Sigmoid colon (tissue), 7 donors: ENCODE measurements at places on chromosomes 2 and 18.

GRCh38 chr18:7754725-7755181 lies 187.6 kb downstream of the PTPRM start:
- DNase-seq = no peak

- DNase-seq = no peak
Measured at GRCh38 chr2:190507135-190507534, 27.4 kb downstream of the NEMP2 start.

DNA sequence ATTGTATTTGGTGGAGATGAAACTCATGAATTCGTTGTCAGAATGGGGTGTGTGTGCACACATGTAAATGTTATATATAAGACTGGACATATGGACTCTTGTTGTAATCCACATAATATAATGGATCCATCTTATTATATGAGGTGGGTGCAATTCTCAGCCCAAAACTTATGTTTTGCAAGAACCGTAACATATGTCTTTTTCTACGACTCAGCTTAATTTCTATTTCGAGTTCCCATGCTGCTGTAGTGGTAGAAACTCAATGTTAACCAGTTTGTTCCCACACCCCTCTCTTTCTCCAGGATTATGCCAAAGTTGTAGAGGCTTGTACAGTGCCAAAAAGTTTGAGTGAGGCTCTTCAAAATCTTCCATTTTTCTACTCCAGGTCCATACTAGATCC lies 112.5 kb upstream of the SPOPL start:
- DNase-seq = no peak

GRCh38 chr18:28040211-28040610 lies 136.7 kb downstream of the CDH2 start:
- no peak for DNase-seq

GRCh38 chr2:63047321-63048279 lies 3.0 kb upstream of the OTX1 start:
- peak; percentile 64 for DNase-seq

- DNase-seq = no peak
Measured at GRCh38 chr2:42180300-42180699, 11.1 kb downstream of the EML4 start.

DNA sequence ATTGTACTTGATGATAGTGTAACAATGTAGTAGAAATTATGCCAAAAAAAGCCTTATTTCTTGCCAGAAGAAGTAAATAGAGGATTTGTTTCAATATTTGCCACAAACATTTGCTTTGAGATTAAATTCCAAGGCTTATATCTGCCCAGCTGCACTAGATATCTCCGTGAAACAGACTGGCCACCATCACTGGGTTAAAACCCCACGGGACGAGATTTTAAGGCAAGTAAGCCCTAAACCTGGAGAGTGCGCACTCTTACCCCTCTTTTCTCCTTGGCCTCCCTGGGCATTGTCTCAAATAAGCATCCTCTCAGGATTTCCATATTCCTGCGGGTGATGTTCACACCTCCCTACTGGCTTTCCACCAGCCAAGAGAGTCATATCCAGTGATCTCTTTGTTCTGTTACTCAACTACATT lies 334.4 kb downstream of the AGPS start:
- DNase-seq = no peak

- DNase-seq = no peak
Measured at GRCh38 chr2:191950132-191950874, 103.4 kb upstream of the CAVIN2 start.

DNA sequence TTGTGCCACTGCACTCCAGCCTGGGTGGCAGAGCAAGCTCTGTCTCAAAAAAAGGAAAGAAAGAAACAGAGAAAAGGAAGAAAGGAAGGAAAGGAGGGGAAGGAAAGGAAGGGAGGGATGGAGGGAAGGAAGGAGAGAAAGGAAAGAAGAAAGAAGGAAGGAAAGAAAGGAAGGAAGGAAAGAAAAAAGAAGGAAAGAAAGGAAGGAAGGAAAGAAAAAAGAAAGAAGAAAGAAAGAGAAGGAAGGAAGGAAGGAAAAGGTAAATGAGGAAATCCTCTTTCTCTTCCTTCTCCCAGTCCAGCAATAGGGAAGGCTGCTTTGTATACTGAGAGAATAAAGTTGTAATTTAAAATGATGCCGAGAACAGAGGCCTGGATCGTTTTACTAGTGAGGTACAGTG lies 22.8 kb upstream of the ZNF407 start:
- DNase-seq = no peak

GRCh38 chr18:58535340-58536201 lies 93.3 kb downstream of the ALPK2 start:
- no peak for DNase-seq

GRCh38 chr2:203869223-203870042 lies 1.9 kb downstream of the CTLA4 start:
- no peak for DNase-seq

- DNase-seq = no peak
Measured at GRCh38 chr2:109201465-109202327, 72.7 kb downstream of the SH3RF3 start.

- DNase-seq = peak; percentile 43
Measured at GRCh38 chr2:120246546-120247300, 5.9 kb upstream of the RALB start.

DNA sequence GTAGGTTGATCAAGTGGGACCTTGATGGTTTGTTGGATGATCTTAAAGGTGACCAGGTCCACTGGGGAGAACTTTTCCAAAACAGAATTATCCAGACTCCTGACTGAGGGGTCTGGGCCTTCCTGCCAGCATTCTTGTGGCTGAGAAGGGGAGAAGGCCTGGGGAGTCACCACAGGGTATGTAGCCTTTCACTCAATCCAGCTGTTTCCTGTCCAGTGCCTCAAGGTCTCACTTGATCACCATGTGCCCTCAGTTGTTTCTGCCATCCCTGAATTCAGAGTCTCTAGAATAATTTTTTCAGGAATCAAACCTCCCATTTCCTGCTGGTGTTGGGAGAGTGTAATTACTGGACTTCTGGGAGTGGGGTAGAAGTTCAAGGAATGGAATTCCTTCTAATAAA lies 54.4 kb upstream of the TANC1 start:
- no peak for DNase-seq

- DNase-seq = no peak
Measured at GRCh38 chr2:67716895-67717396, 319.8 kb downstream of the ETAA1 start.

GRCh38 chr2:98009887-98010760 lies 14.4 kb upstream of the TMEM131 start:
- no peak for DNase-seq

DNA sequence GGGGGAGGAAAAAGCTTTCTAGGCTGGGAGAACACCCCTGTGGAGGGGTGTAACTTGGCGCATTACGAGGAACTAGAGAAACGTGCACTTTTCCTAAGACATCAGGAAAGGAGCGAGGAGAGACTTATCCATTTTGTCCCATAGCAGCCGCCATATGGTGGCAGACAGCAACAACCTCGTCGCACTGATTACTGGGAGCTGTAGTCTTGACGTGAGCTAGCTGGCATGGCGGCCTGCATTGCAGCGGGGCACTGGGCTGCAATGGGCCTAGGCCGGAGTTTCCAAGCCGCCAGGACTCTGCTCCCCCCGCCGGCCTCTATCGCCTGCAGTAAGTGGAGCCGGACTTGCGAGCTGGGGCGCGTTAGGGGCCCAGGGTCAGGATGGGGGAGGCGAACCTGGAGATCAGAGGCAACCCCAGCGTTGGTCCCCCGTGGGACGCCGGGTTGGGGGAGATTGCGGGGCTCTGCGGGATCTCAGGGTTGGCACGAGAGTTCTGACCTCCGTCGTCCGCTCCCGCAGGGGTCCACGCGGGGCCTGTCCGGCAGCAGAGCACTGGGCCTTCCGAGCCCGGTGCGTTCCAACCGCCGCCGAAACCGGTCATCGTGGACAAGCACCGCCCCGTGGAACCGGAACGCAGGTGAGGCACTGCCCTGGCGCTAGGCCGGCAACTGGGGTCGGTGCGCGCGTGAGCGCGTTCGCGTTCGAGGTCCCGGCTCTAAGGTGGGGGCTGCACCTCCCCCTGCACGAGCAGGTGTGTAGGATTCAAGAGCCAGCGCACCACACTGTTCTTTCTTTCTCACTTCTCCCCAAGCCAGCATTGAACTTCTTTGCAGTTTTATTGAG lies at the start of gene MRPL19:
Gene MRPL19, plus strand, starts transcription at position 201 of the 843 bp plus-strand sequence. Its CDS starts 25 bp downstream, at position 226.
- peak; percentile 92 for DNase-seq

GRCh38 chr2:79782576-79783452 lies 270.0 kb downstream of the CTNNA2 start:
- no peak for DNase-seq

GRCh38 chr2:224042191-224042696 lies 3.2 kb upstream of the SERPINE2 start:
- DNase-seq = no peak

DNA sequence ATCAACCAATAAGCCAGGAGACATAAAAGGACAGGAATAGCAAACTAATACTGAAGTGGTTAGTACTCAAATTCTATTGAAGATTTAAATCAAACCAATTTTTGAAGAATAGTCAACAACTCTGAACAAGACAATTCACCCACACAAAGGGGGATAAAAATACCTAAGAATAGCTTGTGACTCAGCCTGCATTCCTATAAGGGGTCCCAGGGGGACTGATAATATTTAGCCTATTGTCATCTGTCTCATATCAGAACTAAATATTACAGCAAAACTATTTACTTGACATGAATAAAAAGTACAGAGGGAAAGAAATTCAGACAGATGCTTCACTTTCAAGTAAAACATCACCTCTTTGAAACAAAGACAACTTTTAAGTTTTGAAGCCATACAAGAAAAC lies 7.7 kb downstream of the ITSN2 start:
- DNase-seq = no peak

DNA sequence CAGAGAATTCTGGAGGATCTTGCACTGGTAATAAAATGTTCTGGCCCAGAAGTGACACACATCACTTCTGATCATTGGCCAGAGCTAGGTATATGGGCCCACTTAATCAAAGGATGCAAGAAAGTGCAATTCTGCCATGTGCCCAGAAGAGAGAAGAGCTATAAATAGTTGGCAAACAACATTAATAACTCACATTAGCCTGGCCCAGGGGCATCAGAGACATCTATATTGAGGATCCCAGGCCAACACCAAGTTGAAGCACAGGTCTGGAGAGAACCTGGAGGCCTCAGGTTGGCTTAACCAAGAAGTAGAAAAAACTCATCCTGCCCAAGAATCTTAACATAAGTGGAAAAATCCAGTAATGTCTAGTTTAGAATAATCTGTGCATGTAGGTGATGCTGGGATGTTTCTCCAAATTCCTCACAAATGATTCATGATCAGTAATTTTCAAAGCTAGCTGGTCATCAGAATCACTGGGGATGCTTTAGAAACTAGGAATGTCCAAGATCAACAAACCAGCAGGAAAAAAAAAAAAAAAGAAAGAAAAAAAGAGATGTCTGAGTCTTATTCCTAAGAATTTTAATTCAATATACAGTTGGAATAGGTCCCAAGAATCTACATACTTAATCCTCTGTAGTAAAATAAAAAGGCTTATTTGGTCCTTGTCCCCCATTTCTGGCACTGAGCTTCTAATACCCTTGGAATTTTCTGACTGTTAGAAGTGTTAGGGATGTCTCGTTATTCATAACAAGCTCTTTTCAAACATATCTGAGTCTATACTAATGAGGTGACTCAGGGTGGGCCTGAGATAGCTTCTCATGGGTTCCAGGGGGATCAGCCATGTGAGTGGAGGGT lies 35.0 kb upstream of the EVA1A start:
- no peak for DNase-seq
